ENCODE measurements at places on chromosomes 6 and 20.

DNA sequence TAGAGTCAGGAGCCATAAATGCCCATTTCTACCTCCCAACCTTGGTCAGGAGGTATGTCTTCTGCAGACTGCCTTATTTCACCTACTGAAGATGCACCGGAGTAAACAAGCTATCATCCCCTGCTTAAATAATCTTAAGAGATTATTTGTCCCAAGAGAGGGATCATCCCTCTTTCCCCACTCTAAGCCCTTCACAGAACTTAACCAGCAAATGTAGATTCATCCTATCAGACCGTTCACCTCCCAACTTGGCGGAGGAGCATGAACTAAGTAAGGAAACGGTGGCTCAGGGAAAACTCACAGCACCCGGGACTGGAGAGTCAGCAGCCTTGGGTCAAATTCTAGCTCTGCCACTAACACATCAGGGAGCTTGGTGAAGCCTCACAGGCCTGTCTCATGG, 115.3 kb downstream of the TRERF1 start:
- no peak for DNase-seq

GRCh38 chr6:50030777-50031562, 9.2 kb upstream of the DEFB110 start:
- DNase-seq = no peak

GRCh38 chr6:63677282-63677681, 41.7 kb downstream of the PHF3 start:
- DNase-seq = no peak

DNA sequence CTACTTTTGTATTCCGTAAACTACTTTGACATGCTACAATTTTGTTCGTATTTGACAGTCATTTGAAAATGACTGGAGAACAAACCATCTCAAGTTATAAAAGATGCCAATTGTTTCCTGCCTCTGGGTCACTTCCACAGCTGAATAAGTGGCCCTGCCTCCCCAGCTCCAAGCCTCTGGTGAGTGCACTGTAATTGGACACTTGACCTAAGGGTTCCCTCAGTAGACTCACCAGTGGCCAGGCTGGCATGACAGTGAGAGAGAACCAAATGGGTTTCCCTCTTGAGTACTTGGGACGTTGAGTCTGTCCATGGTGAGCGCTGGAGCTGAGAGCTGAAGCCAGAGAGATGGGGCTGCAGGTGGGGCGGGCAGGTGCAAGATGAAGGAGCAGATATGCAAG, 57.1 kb downstream of the SLC35D3 start:
- no peak for DNase-seq

- DNase-seq = no peak
Observed at GRCh38 chr6:68447112-68447511, 188.0 kb upstream of the ADGRB3 start.

DNA sequence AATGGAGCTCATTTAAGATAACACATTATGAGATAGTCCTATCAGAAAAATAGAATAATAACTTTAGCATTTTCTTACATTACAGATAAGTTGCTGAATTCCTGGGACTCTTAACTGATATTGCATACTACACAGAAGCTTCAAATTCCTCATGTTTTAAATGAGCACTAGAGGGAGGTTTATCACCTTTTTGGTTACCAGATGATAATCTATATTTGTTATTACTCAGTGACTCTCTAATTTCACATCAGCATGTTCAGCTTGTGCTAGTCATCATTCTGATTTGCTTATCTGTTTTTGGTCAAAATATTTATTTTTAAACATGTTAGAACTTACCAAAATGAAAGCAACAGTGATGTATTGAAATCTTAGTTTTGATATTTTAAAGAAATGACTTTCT, 20.5 kb upstream of the GJA10 start:
- no peak for DNase-seq

GRCh38 chr6:136070815-136071214, 179.3 kb downstream of the MTFR2 start:
- no peak for DNase-seq

DNA sequence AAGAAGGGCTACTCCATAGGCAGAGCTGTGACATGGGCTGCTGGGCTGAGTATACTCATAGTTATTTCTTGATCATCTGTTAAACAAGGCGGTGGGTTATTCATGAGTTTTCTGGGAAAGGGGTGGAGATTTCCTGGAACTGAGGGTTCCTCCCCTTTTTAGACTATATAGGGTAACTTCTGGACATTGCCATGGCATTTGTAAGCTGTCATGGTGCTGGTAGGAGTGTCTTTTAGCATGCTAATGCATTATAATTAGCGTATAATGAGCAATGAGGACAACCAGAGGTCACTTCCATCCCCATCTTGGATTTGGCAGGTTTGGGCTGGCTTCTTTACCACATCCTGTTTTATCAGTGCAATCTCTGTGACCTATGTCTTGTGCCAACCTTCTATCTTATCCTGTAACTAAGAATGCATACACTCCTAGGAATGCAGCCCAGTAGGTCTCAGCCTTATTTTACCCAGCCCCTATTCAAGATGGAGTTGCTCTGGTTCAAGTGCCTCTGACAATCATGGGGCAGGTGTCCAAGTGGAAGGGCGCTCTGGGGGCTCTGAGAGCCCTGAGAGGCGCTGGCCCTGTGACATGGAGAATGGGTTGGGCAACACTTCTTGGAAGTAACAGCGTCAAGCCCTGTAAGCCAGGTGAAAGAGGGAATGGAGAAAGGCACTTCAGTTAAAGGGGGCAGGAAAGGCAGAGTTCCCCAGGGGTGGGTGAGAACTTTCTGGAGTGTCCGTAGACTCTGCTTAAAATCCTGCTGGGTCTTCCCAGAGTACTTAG, 354.2 kb upstream of the SULF2 start:
- no peak for DNase-seq

DNA sequence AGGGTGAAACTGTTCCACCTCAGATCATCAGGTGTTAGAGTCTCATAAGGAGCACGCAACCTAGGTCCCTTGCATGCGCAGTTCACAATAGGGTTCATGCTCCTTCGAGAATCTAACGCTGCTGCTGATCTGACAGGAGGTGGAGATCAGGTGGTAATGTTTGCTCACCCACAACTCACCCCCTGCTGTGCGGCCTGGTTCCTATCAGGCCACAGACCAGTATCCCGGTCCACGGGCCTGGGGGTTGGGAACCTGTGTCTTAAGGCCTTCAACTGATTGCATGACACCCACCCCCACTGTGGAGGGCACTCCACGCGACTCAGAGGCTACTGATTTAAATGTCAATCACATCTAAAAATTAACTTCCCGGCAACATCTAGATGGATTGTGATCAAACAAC, 411.2 kb upstream of the SULF2 start:
- DNase-seq = no peak

GRCh38 chr6:107331409-107332386, 127.7 kb downstream of the PDSS2 start:
- DNase-seq = no peak

GRCh38 chr6:20718705-20719653, 184.7 kb downstream of the CDKAL1 start:
- DNase-seq = no peak

- DNase-seq = no peak
Observed at GRCh38 chr20:22579711-22580697, 4.4 kb downstream of the FOXA2 start.

GRCh38 chr20:14431568-14431967, 94.2 kb upstream of the FLRT3 start:
- DNase-seq = no peak

DNA sequence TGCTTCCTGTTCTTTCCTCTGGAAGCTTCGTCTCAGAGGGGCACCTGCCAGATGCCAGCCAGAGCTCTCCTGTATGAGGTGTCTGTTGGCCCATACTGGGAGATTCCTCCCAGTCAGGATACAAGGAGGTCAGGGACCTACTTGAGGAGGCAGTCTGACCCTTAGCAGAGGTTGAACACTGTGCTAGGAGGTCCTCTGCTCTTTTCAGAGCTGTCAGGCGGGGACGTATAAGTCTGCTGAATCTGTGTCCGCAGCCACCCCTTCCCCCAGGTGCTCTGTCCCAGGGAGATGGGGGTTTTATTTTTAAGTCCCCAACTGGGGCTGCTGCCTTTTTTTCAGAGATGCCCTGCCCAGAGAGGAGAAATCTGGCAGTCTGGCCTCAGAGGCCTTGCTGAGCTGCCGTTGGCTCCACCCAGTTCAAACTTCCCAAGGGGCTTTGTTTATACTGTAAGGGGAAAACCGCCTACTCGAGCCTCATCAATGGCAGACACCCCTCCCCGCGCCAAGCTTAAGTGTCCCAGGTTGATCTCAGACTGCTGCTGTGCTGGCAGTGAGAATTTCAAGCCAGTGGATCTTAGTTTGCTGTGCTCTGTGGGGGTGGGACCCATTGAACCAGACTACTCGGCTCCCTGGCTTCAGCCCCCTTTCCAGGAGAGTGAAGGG, 326.7 kb downstream of the BCKDHB start:
- DNase-seq = no peak

DNA sequence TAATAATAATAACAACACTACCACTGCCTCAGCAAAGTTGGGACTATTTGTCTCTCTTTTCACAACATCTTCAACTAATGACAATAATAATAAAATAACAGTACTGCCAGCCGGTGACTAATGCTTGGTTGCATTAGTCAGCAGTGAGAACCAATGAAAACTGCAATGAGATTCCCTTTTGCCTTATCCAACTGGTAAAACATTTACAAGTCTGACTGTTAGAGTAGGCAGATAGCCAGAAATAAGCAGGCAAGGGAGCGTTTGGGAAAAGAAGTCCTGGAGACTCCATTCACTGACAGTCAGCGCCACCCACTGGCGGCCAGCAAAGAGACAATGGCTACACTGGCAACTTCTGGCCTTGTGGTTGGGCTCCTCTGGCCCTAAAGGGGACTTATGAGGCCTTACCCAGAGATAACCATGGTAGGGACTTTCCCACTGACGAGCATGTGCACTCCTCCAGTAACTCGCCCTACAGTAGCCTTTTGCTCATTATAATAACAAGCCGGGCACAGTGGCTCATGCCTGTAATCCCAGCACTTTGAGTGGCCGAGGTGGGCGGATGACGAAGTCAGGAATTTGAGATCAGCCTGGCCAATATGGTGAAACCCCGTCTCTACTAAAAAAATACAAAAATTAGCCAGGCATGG, 3.4 kb upstream of the NSFL1C start:
- peak; percentile 68 for DNase-seq

DNA sequence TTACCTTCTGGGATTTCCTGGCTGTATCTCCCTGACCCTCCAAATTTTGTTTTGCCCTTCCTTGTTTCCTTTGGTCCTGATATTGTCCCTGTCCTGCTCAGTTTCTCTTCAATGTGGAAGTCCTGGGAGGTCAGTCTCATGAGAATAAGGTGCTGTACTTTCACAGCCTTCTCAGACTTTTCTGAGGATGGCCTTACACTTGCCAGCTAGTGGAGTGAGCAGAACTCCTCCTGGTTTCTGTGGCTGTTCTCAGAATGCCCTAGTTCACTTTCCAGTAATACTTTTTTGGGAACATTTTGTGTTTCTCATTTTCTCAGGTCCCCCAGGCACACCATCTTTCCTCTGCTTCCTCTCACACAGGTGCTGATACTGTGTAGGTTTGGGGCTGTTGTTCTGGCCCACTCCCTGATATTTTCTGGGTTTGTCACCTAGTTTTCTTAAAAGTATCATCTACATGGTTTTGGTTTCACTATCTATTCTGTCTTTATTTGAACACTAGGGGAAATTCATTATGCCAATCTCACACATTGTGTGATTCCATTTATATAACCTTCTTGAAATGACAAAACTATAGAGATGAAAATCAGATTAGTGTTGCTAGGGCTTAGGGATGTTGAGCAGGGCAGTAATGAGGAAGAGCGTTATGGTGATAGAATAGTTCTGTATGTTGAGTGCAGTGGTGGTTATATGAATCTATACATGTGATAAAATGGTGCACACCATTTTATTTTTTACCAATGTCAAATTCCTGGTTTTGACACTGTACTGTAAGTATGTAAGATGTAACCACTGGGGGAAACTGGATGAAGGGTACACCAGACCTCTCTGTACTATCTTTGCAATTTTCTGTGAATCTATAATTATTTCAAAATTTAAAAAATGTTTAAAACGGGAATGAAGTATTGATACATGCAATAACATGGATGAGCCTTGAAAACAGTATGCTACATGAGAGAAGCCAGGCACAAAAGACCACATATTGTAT, 27.2 kb upstream of the BRPF3 start:
- DNase-seq = no peak

DNA sequence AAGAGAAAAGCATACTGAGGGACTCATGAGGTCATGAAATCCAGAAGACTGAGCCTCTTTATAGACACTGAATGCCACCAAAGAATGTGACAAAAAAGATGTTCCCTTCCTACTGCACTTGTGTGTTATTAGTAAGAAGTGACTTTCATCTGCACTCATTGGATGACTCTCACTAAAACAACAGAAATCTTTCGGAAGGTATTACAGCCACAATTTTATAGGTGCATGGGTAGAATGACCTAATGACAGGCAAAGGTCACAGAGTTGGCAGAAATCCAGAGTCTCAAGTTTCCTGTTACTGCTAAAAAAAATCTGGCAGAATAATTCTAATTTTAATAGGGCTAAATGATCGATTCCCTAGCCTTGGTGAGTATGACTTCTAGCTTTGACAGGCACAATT, 13.3 kb downstream of the PKHD1 start:
- no peak for DNase-seq

DNA sequence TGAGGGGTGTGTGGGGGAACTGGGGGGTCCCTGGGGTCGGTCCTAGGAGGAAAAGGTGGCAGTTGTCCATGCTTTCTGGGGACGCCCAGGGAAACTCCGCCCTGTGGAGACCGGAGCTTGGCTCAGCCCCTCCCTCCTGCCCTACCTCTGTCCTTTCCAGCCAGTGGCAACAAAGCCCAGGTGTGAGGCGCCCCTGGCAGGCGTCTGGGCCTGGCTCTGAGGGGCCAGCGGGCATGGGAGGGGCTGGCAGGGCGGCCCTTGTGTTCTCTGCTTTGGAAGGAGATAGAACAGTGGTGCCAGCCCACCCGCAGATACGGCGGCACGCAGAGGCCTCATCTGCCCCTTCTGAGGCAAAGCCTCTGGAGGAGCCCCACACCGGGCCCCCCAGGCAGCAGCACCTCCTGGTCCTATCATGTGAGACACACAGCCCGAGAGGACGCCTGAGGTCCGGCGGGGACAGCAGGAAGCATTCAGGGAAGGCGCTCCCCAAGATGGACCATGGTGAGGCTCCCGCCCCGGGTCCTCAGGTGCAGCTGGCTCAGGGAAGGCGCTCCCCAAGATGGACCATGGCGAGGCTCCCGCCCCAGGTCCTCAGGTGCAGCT, 47.9 kb downstream of the YTHDF1 start:
- DNase-seq = no peak

Data from inflammatory macrophage treated with lipopolysaccharide for 1 hour (primary cell).